ENCODE measurements at places on chromosomes 4 and X.

GRCh38 chr4:183729069-183729406 lies 69.9 kb downstream of the TRAPPC11 start:
- no peak for DNase-seq

DNA sequence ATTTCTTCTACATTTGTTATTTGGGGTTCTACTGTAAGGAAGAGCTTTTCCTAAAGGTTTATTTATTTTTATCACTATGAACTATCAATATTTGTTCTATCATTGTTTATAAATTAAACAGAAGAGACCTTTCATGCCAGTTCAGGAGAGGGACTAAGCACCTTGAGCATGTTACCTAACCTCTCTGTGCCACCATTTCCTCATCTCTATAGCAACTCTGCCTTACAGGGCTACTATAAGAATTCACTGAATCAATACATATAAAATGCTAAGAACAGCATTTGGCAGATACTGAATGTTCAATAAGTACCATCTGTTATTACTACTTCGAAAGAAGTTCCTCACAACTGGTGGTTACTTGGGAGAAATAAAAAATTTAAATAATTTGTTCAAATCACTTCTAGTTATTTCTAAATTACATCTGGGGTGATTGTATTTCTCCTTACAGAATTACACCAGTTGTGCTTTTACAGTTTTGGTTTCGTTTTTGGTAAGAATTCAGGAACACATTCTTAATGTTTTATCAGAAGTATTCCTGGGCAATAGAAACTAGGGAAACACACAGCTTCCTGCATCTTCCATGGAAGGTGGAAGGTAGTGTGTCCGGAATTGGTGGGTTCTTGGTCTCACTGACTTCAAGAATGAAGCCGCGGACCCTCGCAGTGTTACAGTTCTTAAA lies 32.9 kb downstream of the EREG start:
- no peak for DNase-seq

GRCh38 chrX:115602729-115603389 lies 41.9 kb downstream of the PLS3 start:
- DNase-seq, result no peak

GRCh38 chrX:13996650-13997049 lies 33.0 kb downstream of the GEMIN8 start:
- no peak for DNase-seq

DNA sequence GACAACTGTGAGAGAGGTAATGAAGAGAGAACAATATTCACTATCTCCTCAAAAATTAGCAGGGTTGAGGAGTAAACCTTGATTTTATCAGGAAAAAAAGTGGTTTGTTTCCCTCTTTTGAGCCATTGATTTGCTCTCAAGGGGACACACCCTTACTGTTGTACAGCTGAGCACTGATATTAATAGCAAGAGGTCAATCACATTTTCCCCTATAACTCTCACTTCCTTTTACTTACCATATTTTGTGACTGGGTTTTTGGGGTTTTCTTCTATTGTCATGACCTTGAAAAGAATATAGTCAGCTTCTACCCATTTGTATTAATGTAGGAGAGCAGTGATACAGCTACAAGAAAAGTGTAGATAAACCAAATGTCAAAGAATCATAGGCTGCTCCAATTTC lies 70.2 kb upstream of the LONRF3 start:
- DNase-seq, result no peak

DNA sequence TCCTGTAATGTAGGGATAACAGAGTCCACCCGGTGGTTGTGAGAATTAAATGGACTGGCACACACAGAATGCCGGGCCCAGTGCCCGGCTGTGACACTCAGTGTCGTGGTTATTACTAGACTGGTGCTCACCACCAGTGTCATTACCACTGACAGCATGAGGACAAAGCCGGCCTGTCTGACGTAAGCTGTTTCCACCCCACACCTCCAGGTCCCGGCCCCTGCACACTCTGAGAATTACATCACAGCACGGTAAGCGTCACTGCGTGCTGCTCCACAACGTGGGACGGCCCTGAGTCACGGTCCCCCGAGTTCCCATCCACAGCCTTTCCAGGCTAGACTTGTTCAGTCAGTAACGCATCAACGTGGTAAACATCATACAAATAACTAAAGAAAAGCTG lies 22.9 kb downstream of the FAT1 start:
- DNase-seq, result no peak

DNA sequence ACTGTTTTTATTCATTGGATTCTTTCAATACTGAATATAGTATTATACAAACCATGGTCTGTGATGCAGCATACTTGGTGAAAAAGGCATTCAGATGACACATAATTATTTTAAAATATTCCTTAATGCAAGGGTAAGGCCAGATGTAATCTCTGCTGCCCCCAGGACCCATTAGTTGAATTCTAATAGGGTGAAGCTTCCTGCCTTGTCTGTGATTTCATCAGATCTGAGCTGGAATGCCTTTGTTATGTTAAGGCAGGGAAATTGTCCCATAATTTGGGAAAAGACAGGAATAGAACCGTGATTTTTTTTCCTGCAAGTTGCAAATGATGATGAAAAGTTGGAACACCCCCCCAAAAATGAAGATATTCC lies 26.1 kb downstream of the ZRSR2 start:
- no peak for DNase-seq

DNA sequence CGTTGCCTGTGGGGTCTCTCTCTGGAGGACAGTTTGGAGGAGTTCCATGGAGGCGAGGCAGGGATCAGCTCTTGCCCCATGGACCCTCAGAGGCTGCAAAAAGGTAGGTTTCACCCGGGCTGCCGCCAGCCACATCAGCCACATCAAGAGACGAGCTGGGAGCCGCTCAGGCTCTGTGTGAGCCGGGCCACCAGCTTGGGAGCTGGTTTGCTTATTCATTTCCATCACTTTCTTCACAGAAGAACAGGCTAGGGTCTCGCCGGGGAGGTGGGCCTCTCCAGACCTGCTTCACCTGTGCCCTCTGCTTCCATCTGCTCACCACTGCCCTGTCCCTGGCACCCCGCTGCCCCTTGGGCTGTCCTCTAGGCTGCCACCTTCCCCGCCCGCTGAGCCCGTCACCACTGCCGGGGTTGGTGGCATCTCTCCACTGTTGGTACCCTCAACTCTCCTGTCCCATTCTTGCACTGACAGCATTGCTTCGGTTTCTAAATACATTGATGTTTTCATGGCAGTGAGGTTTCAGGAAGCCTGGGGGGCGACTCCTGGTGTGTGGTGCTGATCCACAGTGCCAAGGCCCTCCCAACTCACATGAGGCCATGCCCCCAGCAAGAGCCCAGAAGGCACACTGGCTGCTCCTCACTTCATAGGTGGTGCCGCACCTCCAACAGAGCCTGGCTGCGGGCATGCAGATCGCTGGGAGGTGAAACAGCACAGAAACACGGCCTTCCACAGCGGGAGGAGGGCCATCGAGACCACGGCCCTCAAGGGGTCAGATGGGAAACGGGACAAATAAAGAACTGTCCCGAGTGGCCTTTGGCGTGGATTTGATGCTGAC lies 4.5 kb upstream of the TREX2 start:
- no peak for DNase-seq

DNA sequence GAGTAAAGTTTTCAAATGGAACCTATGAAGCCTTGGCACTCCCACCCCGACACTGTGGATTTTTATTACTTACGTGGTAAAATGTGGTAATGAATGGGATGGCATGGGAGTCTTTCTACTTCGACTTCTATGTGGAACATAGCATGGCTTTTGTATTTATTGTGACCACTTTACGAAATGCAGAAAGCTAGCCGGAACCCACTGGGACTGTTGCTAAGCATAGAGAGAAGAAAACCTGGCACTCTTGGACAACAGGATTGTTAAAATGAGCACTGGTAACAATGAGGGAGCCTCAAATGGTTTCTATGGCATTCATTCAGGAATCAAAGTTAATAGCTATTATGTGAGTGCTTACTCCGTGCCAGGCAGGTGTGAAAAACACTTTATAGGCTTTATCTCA lies 113.3 kb downstream of the PDS5A start:
- DNase-seq, result no peak

- DNase-seq, result no peak
Measured at GRCh38 chrX:11836284-11836683, 78.2 kb downstream of the MSL3 start.

DNA sequence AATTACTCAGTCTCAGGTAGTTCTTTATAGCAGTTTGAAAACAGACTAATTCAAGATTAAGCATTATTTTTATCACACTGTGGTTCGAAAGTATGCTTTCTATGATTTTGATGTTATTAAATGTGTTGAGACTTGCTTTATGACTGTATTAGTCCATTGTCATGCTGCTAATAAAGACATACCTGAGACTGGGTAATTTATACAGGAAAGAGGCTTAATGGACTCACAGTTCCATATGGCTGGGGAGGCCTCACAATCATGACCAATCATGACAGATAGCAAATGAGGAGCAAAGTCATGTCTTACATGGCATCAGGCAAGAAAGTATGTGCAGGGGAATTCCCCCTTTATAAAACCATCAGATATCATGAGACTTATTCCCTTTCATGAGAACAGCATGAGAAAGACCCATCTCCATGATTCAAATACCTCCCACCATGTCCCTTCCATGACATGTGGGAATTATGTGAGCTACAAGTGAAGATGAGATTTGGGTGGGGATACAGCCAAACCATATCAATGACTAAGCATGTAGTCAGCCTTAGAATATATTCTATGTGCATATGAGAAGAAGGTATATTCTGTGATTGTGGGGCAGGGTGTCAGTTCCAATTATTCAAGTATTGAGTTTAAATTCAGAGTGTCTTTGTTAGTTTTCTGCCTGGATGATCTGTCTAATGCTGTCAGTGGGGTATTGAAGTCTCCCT lies 44.6 kb upstream of the UGT2A1 start:
- DNase-seq, result no peak

DNA sequence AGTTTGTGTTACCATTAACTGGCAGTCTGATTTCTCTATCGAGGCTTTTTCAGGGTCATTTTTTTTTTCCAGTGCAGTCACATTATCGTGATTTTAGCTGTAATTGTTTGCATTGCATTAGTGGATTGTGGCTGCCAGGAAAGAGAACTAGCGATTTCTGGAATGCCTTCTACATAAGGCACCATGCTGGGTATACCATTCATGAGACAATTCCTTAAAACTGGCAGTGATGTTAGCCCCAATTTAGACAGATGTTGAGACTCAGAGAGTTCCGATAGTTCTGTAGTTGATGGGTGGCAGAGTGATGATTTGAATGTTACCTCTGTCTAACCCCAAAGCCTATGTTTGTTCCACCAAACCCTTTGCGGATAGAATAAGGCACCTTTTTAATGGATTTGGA lies 175.4 kb upstream of the TENM3 start:
- DNase-seq, result no peak

GRCh38 chr4:11468901-11469300 lies 40.2 kb upstream of the HS3ST1 start:
- DNase-seq, result no peak

- no peak for DNase-seq
Measured at GRCh38 chr4:88244816-88245579, 39.4 kb downstream of the PPM1K start.

- DNase-seq, result no peak
Measured at GRCh38 chr4:142713282-142714030, 132.6 kb downstream of the INPP4B start.

DNA sequence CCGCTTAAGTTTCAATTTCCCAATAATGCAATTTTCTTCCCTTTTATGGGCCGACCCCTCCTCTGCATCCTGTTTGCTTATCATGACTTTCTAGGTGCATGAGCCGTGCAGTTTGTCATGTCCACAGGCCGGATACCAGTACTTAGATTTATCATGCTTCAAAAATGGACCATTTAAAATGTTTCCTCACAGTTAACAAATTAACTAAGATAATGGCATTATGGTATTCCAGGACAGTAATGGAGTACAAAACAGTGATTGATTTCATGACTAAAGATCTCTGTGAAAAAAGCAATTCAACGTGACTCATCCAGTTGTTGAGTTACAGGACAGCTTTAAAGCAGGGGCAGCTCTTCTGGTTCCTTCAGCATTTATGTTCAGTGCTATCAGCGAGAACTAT lies 23.0 kb downstream of the SNX25 start:
- DNase-seq, result no peak

DNA sequence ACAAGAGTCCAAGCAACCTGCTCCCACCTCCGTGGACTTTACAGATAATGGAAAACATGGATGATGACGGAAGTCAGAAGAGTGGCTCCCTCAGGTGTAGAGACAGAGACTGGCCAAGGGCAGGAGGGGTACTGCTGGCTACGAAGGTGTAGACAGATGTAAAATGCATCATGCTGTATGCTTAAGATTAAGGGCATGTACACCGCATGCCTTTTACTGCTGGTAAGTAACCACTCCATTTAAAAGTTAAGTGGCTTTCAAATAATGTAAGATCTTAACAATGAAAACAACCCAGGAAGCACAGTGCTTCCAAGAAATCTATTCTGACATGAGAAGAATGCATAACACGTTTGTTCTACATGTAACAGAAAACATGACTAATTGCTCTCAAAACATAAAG lies 76.9 kb upstream of the FAM9B start:
- no peak for DNase-seq

- DNase-seq, result no peak
Measured at GRCh38 chr4:137293281-137293680, 239.0 kb downstream of the PCDH18 start.

GRCh38 chr4:76585897-76586360 lies 150.9 kb downstream of the SHROOM3 start:
- DNase-seq, result no peak

GRCh38 chrX:68989865-68990606 lies 161.2 kb downstream of the EFNB1 start:
- DNase-seq, result peak; percentile 55

GRCh38 chr4:77706717-77707116 lies 101.1 kb downstream of the CXCL13 start:
- DNase-seq, result no peak

DNA sequence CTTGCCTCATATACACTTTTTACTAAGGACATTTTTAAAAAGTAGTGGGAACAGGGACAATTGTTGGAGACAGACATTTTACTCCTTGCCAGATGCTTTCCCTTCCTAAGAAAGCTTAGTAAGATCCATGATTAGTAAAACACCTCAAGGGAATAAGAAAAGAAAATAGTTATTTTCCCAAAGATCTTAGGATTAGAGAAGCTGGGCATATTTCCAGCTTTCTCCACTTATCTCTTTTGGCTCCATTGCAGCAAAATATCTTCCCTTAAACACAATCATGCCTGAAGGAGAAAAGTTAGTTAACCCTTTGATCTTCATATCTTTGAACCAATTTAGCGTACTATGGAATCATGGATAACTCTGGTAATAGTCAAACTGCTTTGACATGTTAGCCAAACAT lies 257.9 kb downstream of the PCDH18 start:
- DNase-seq, result no peak

- no peak for DNase-seq
Measured at GRCh38 chr4:155526452-155527169, 140.0 kb upstream of the GUCY1A1 start.

GRCh38 chrX:74925225-74926088 lies at the start of gene NEXMIF:
Gene NEXMIF (minus strand): TSS chrX:74925452.
- DNase-seq, result no peak

- no peak for DNase-seq
Measured at GRCh38 chr4:14065406-14065805, 437.9 kb upstream of the BOD1L1 start.

DNA sequence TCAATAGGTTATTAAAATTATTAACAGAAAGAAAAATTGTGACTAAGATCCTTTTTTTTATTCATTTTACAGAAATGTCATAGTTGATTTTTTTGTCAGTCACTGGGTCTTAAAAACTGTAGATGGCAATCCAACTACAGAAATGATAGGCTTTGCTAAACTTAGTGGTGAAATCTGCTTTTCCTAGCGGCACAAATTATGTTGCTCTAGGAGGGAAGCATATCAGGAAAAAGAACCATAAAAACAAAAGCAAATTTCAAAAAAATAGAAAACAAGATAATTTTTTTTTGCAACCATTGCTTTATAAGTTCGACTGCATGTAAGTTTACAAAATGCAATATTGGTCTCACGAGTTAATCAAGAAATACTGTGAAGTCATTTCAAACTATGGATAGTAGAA lies 443.5 kb upstream of the IGFBP7 start:
- DNase-seq, result no peak
